Iris pigment epithelial cell (primary cell): ENCODE measurements at places on chromosomes 2 and 18.
A peak's percentile ranks its signal among the peaks of the same experiment; 100 is the strongest.

DNA sequence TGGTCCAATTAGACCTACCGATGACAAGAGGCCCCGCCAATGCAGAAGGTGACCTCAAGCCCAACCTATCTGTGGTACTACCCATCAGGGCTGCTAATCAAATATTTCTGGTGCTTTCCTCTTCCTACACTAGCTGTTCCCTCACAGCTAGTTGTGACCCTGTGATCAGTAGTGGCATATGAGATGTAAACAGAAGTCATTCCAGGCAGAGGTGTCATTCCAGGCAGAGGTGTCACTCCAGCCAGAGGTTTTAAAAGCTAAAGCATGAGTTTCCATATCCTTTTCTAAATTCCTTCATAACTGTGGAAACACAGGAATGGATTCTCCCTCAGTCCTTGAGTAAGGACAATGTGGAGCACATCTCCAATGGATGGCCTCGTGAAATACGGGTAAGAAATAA is 110.9 kb upstream of the DNAJC10 start:
- DNase-seq = no peak

- no peak for DNase-seq
These were observed 6.5 kb upstream of the ACTG2 start for GRCh38 chr2:73886357-73886756.

DNA sequence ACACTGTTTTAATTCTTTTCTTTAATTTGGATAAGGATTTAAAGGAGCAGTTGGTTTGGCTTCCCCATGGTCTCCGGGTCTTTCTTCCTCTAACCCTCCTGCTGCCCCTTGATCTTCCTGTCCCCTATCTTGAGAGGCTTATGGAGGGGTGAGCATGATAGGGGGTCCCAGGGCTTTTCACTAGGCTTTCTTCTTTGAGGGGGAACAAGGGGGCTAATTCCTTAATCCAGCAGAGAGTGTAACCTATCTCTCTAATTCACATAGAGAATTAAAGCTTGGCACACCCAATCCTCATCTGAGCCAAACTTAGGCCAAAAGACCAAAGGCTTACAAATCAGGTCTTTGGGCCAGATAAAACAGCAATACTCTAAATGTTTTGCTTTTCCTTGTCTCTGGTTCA is 21.5 kb upstream of the C2orf66 start:
- no peak for DNase-seq

DNA sequence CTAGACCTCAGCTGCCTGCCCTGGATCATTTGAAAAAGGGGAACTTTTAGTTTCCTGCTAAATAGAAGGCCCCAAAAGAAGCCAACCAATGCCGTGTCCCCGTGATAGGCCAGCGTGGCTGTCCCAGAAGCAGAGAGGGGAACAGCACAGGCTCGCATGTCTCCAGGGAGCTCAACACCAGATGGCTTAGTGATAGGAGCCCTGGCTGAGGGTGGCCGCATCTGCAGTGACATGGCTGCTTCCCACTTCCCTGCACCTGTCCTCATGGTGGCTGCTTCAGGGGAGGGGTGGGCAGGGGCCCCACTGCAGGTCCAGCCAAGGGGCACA is 79.6 kb downstream of the MBP start:
- no peak for DNase-seq

DNA sequence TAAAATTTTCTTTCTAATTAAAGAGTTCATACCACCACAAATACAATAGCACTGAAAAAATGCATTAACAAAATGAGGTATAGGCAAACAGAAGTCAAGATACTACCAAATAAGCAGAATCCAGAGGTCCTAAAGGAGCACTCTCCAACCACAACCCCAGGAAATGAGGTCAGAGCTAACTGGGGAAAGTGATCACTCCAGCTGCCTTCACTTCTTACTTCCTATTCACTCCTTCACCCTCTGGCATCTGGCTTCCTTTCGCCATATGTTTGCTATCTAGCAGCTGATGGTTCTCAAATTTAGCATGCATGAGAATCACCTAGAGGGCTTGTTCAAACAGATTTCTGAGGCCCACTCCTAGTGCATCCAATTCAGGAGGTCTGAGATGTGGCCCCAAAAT is 212.6 kb upstream of the ACVR2A start:
- no peak for DNase-seq

GRCh38 chr2:133717497-133717896 is 149.2 kb upstream of the NCKAP5 start:
- peak; percentile 42 for DNase-seq

GRCh38 chr2:15359716-15360531 is 201.2 kb downstream of the NBAS start:
- DNase-seq = peak; percentile 94

GRCh38 chr2:37846207-37846606 is 78.9 kb upstream of the RMDN2 start:
- no peak for DNase-seq
